Activated CD4-positive, alpha-beta T cell treated with anti-CD3 and anti-CD28 coated beads, Interleukin-2, Interleukin-4, amounts not matched to agents 100 ng/mL and 50 ng/mL, durations not matched to agents 16 hours and 8 hours (primary cell): ENCODE measurements at places on chromosomes 7 and 10.

DNA sequence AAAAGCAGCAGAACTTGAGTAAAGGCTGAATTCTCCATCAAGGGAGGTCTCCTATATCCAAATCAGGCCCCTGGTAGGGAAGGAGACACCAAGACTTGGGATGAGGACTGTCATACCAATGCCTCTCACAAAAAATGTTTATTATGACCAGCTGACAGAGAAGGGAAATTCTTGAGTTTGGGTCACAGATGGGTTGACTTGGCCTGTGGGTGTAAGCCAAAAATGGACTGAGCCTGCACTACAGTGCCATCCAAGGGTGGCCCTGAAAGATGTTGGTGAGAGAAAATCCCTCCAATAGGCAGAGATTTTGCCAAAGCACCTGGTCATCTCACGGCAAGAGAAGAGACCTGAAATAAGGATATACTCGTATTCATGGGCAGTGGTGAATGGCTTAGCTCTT is 27.0 kb upstream of the PPIF start:
- DNase-seq, result no peak

DNA sequence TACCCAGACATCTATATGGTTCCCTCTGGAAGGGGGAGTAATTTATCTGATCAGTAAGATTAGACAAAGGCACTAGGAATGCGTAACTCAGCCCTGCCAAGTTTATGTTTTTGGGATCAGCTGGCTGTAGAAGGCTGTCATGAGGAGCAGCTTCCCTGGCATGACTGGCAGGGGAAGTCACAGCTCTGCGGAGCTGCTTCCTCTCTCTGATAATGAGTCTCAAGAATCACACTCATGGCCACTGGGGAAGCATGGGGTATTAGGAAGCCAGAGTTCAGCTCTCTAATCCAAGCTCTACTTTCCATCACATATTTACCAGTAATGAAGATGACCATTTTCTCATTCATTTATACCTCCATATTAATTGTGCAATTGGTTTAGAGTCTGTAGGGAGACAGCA is 758.9 kb downstream of the GRM8 start:
- no peak for DNase-seq

DNA sequence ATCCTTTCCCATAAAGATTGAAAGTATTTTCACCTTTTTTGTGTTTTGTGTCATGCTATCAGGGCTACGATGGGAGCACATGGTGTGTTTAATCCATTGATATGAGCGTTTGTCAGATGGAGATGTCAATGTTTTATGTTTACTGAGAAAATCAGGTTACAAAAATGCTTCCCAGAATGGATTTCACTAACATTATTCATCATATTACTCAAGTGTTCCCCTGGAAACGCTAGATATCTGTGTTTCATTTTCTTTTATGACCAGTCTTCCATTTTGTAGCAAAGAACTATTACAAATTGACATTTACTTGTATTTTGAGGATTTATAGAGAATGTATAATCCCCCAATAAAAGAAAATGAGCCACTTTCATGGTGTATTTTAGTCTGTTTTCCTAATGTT is 293.5 kb upstream of the AKR1E2 start:
- DNase-seq, result no peak

- no peak for DNase-seq
Measured at GRCh38 chr10:77887631-77888355, 38.8 kb downstream of the DLG5 start.

GRCh38 chr7:131608116-131608500 is 51.7 kb upstream of the PODXL start:
- no peak for DNase-seq

DNA sequence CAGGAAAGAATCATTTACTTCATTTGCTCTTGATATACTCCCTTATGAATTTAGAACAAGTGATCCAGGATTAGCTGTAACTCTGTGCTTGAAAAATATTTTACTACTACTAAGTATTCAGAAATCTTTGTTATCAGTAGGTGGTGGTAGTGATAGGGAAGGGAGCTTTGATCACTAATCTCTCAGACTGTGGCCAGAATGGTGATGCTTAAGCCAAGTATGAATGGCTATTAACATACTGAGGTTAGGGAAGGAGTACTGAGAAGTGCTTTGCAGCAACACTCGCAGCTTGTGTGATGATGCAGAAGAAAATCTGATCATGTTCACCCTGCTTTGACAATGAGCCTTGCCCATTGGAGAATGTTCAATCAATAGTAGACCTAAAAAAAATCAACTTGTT is 29.3 kb downstream of the AP3M1 start:
- DNase-seq, result no peak

DNA sequence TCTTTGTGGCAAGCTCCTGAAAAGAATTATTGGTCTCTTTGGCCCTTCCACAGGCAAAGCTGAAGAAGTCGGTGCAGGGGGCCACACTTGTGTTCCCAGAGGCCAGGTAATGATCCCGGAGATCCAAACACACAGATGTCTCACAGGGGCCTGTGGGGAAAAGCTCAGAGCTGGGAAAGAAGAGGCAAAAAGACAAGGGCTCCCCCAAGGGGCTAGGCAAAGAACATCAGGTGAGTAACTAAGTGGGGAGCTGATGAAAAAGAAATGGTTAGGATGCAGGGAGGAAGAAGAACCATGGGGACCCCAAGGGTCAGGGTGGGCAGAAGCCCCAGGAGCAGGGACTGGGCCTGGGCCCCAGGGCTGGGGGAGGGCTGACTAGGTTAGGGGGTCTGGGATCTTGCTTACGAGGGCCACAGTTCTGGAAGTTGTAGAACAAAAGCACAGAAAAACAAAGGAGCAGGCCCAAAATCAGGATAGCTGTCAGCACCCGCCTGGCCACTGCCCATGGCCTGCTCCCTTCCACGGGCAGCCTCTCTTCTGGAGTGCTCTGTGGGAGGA is 1.1 kb downstream of the KEL start:
- no peak for DNase-seq

DNA sequence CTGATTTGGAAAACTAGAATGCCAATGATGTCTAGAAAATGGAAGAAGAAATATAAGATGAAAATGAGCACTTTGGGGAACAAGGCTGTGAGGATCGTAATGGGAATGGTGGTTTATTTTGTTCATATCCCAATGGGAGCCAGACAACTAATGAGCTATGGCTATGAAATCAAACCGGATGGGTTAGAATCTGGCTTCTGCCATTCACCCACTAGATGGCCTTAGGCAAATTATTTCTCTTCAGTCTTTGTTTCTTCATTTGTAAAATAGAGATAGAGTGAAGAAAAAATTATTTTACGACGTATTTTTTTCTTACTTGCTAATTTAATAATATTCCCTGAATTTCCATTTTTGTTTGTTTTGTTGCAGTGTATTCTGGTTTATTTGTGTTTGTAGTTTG is 572.1 kb upstream of the IGFBP3 start:
- DNase-seq, result no peak

DNA sequence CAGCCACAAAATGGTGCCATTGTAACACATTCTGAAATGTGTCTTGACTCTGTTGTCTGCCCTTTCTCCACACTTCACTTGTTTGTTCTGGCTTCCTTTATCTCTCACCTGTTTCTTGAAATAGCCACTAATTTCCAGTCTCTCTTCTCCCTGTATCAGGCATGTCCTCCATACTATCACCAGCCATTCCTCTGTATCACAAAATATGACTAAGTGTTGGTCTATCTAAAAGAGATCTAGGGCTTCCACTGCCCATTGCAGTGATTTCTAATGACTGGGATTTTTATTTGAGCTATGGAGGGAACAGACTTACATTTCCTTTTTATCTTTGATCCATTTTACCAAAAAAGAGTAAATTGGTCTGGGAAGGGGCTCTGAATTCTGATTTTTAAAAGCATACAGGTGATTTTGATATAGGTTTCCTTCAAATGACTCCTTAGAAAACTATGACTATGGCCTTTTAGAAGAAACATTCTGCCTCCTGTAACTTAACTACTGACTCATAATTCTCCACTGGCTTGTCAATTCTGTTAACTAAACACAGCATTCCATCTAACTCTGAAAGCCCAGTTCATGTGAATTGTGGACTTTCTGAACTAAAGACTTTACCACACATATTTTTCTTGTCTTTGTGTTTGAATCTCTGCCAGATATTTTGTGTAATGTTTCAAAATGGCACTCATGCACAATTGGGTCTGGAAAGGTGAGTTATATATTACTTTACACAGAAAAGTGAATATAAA is 1121.4 kb downstream of the XPNPEP1 start:
- no peak for DNase-seq

- no peak for DNase-seq
Measured at GRCh38 chr10:26454891-26455290, 16.8 kb downstream of the APBB1IP start.

DNA sequence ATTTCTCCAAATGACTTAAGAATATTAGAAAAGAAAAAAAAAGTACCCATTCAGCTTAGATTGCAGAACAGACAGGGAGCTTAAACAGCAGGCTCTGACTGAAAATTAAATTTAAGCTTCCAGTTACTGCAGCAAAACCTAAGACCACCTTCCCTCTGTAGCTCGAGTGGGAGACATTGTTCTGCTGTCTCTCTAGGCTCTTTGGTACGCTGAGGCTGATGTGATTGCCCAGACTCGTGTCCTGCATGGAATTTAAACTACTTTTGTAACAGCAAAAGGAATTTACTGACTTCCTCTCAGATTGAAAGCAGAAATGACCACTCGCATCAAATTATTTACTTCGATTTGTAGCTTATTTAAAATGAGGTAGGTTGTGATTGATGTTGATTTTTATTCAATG is 124.6 kb downstream of the LRRTM3 start:
- no peak for DNase-seq

- no peak for DNase-seq
Measured at GRCh38 chr10:110421512-110422138, 76.1 kb upstream of the DUSP5 start.

DNA sequence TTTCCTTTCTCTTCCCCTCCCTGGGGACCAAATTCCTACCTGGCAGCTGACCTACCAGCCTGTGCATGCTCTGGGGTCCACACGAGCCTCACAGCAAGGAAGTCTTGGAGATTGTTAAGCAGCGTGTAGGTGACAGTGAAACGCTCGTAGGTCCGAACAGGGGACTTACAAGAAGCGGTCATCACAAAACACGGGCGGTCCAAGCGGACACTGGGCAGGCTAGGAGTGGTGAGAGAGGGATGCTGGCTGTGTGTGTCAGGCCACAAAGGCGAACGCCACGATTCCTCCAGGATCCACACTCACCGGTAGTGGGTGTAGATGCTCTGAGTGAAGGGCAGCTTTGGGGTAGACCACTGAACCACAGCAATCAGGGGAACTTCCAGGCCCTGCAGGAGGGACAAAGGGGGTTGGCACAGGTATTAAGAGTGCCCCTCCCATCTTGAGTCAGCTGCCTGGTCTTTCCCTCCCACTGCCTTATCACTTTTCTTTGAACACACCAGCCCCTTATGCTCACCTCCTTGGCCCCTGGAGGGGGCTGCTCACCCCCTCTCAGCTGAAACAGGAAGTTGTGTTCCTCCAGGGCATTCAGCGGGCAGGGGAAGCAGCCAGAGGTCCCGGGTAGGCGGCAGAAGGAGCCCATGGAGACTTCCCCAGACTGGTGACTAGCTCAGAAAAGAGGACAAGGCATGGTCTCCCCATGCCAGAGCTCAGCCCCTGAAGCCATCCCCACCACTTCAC is 2.0 kb downstream of the TRAPPC14 start:
- DNase-seq, result no peak

GRCh38 chr7:17318146-17318545 is 19.7 kb downstream of the AHR start:
- DNase-seq, result no peak
